T-cell (primary cell): ENCODE measurements at places on chromosomes 16 and 17.

DNA sequence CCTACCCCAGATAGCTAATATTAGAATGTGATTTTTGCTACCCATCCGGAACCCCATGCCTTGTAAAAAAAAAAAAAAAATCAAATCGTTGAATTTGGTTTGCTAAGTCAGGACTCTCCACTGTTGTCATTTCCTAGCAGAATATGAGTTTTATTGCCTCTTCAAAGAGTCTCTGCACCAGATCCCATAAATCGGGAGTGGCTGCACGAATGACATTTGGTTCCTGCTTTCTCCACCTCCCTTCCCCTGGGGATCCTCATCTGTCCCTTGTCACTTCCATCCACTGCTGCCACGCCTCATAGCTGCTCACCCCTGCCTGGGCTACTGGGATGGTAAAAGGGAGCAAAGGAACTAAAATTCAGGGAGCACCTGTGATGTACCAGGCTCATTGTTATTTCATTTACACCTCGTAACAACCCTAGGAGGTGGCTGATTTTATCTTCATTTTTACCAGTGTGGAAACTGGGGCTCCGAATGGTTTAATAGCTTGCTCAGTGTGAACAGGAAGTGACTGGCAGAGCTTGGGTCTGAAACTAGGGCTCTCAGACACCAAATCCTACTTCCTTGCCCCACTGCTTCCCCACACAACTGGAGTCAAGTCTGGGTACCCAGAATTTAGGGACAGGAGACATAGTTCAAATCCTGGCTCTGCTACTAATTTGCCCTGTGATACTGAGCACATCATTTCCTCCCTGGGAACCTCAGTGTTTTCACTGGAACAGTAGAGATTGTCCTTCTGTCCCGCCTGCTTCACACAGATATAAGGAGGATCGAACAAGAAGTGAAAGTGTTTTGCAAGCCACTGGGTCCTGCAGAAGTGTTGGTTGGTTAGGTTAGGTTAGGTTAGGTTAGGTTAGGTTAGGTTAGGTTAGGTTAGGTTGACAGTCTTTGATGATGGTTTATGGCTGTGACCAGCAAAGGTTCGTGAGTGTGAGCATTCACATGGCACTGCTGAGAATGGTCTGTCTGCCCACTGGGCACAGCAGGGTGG is 585 bp upstream of the KRT36 start:
- no peak for DNase-seq

GRCh38 chr16:65936096-65936495 is 430.4 kb upstream of the CDH5 start:
- DNase-seq: no peak

- DNase-seq: no peak
Measured at GRCh38 chr17:80071116-80071841, 30.1 kb upstream of the GAA start.

DNA sequence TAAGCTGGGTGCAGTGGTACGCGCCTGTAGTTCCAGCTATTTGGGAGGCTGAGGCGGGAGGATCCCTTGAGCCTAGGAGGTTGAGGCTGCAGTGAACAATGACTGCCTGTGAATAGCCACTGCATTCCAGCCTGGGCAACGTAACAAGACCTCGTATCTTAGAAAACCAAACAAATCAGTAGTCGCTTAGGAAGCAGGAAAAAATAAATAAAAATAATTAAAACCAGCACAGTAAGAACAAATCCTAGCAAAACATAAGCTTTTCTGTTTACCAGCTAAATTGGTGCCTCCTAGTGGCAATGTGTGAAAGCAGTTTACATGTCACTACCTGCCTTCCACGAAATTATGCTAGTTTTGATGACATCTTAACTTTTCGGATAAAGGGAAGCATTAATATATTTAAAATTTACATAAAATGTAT is 1.3 kb downstream of the ARMC5 start:
- no peak for DNase-seq

- no peak for DNase-seq
Measured at GRCh38 chr17:13753771-13754170, 152.0 kb upstream of the HS3ST3A1 start.

DNA sequence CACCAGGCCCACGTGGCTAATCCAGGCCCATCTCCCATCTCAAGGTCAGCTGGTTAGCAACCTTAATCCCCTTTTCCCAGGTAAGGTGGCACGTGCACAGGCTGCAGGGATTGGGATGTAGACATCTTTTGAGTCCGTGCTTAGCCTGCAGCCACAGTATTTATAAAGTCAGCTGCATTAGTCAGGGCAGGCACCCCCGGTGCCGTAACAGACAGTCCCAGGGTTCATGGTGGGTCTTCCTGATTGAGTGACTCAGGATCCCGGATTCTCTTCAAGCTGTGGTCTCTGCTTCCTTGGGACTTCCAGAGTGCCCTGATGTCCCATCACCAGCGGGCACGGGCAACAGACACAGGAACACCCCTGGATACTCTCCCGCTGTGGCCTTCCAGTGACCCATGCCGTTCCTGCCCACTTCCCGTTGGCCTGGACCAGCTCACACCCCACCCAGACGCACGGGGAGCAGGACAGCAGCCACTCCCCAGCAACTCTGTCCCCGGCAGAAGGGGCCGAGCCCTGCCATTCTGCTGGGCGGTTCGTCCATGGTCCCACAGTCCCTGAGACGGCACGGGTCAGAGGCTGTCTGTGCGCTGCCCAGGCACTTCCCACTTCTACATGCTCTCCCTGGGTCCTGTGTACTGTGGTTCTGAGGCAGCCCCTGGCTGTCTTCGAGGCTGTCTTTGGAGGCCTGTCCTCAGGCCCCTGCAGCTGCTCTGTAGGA is 248.6 kb upstream of the GSE1 start:
- DNase-seq: no peak

- DNase-seq: peak; percentile 28
Measured at GRCh38 chr17:77098884-77099545, 41.8 kb upstream of the SEC14L1 start.
